Myometrial cell (primary cell): ENCODE measurements at places on chromosomes 5 and 9. TPM values are rescaled to one million over a fixed set of nuclear protein-coding genes. Genes with fewer than 3 reads are reported as not detected.

The KIAA0825 gene
- 1.4 and 2.5 TPM in 2 replicates for total RNA-seq

The PAX5 gene
- not detected in 2 replicates for total RNA-seq

The SMIM3 gene
- total RNA-seq = 69.5 and 70.7 TPM in 2 replicates

The BTNL8 gene
- total RNA-seq = not detected in 2 replicates

The SHB gene
- 17.9 and 20.4 TPM in 2 replicates for total RNA-seq

The GRAMD2B gene
- total RNA-seq = 22.5 and 37.9 TPM in 2 replicates

The PCDHGB4 gene
- 3.9 and 4.6 TPM in 2 replicates for total RNA-seq

The MARCHF11 gene
- not detected in 2 replicates for total RNA-seq

The MARCHF6 gene
- 21.8 and 24.2 TPM in 2 replicates for total RNA-seq

The MEF2C gene
- total RNA-seq = 2.6 and 3.7 TPM in 2 replicates

The DNAJC25 gene
- 8.9 and 9.7 TPM in 2 replicates for total RNA-seq

The FGF1 gene
- total RNA-seq = 0.29 and 1.8 TPM in 2 replicates

The ARL10 gene
- total RNA-seq = 2.0 and 3.4 TPM in 2 replicates

The ARSB gene
- 13.8 and 20.6 TPM in 2 replicates for total RNA-seq

The PDE6A gene
- total RNA-seq = not detected in 2 replicates

The PFN3 gene
- not detected in 2 replicates for total RNA-seq

The LCN10 gene
- total RNA-seq = not detected in 2 replicates

The CCL27 gene
- 0.58 TPM in 1 of 2 replicates, not detected in the other for total RNA-seq

The SLC2A6 gene
- 32.6 and 33.8 TPM in 2 replicates for total RNA-seq

The PHF24 gene
- total RNA-seq = not detected in 2 replicates

The BAAT gene
- not detected in 2 replicates for total RNA-seq

The WNT8A gene
- not detected in 2 replicates for total RNA-seq

The NR4A3 gene
- not detected in 2 replicates for total RNA-seq
